Neural crest cell (in vitro differentiated cells): ENCODE measurements at places on chromosomes 11 and 22. TPM values are rescaled to one million over a fixed set of nuclear protein-coding genes. Genes with fewer than 3 reads are reported as not detected.

DNA sequence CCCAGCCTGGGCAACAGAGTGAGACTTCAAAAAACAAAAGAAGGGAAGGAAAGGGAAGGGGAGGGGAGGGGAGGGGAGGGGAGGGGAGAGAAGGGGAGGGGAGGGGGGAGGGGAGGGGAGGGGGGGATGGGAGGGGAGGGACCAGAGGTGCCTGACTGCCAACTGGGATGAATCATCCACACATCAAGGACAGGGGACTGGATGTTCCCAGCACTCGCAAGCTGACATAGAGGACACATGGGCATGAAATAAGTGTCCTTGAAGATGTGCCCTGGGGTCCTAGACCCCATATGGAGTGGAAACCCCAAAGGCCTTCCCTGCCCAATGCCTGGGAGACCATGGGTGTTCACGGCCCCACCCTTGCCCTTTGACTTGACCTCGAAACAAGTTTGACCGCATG is 19.8 kb downstream of the TST start:
- DNase-seq = no peak

CNGA4 gene
- total RNA-seq = 0.16 TPM in 1 of 2 replicates, not detected in the other

DNA sequence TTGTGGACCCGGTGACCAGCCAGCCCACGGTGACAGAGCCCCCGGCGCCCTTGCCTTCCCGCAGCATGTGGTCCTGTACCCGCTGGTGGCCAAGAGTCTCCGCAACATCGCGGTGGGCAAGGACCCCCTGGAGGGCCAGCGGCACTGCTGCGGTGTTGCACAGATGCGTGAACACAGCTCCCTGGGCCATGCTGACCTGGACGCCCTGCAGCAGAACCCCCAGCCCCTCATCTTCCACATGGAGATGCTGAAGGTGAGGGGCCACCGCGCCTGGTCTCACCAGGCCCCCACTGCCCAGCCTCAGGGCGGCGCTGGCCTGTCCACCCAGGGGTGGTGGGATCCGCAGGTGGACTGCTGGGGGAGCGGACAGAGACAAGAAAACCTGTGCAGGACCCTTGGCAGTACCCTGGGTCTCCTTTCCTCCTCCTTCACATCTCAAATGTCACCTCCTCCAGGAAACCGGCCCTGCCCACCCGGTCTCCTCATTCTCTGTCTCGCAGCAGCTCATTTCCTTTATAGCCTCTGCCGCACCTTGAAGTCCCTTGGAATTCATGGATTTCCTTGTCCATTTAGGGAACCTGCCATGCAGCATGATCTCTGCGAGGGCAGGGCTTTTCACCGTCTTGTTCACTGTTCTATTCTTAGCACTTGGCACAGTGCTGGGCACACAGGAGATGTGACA is 6.5 kb downstream of the AIP start:
- no peak for DNase-seq

MIAT gene
- 42.0 and 45.6 TPM in 2 replicates for total RNA-seq
